Iris pigment epithelial cell (primary cell): ENCODE measurements at places on chromosomes 7 and 10.

DNA sequence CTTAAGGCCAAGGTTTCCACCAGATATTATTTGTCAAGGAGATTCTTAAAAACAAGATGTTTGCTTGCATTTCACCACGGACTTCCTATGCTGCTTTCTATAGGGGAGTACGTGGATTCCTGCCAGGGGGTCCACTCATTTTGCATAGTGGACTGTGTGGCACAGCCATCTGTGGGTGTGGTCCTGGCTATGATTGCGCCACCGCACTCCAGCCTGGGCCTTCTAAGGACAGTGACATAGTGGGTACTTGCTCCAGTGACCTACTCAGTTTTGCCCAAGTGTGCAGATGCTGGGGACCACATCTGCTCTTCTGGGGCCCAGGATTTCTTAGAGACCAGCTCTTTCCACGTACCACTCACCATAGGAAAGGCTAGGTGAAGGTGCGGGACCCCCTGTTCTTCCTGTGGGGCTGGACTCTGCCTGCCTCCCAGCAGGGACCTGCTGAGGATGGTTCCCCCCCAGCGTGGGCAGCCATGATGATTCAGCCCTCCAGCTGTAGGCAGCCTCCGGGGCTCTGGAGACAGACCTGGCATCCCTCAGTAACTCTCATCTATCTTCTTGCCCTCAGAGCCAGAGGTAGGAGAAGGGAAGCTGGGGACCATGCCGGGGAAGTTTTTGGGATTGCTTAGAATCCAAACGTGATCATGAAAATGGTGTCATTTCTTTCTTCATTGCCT, 42.9 kb downstream of the HK1 start:
- DNase-seq: no peak

- no peak for DNase-seq
Measured at GRCh38 chr7:53302496-53303246, 267.2 kb downstream of the POM121L12 start.

GRCh38 chr7:91007371-91007770, 256.9 kb upstream of the FZD1 start:
- DNase-seq: no peak

GRCh38 chr10:28652703-28653102, 24.6 kb upstream of the BAMBI start:
- DNase-seq: no peak

- peak; percentile 89 for DNase-seq
Measured at GRCh38 chr10:29634764-29635625, at the start of gene SVIL. Gene SVIL (minus strand): TSS chr10:29634971. CDS start chr10:29555058, 79,913 bp downstream.

DNA sequence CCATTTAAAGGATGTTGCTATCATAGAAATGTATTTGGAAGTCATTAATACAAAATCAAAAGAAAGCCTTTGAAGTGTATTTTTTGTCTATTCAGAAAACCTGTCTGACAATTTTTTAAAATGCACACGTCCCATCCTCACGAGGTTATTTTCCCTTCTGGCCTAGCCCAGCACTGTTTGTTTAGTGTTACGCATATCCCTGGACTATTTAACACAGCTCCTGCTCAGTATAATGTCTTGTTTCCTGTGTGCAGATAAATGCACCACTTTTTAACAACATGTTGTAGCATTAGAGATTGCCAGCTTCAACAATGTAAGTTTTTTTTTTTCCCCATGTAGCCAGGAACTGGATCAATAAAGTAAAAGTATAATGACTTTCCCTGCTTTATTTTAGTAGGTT, 102.6 kb upstream of the SFMBT2 start:
- DNase-seq: no peak

- peak; percentile 77 for DNase-seq
Measured at GRCh38 chr10:29619241-29619669, 15.5 kb downstream of the SVIL start.

DNA sequence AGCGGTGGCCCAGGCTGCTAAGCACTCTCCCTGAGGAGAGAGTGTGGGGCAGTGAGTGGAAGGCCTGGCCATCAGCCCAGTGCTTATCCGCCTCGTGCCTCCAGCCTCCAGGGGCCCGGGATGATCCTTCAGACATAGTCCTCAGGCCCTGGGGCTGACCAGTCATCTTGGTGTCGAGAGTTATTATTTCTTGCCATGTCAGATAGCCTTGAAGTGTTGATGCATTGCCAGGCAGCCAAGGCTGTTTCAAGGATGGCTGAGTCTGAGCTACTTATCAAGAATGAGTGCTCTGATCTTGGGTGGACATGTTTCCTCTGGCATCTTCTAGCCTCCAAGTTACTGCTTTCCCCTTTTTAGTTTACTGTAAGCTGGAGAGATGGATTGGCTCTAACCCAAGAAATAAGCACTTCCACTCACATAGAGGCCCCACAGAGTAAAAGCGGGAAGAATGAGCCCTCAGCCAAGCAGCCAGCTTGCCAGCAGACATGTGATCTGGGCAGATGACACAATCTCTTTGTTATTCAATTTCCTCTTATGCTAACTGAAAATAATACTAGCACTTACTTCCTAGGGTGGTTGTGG, 136.5 kb upstream of the NAMPT start:
- DNase-seq: peak; percentile 96

DNA sequence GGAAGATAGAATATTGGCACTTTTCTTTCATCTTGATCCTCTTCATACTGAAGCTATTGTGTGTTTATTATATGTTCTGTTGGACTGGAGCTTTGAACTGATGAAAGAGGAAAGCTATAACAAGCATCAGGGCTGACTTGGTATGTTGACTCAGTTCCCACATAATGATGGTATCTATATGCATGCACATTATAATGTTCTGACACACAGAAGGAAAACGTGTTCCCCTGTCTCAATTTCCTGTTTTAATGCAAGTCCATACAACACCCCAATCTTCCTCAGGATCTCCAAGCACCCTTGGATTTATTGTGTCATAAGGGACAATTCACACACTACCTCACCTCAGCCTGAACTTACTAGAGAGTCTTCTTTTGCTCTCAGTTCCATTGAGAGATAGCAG, 8.3 kb upstream of the WASL start:
- no peak for DNase-seq

- no peak for DNase-seq
Measured at GRCh38 chr7:88565401-88565800, 194.1 kb upstream of the ZNF804B start.

DNA sequence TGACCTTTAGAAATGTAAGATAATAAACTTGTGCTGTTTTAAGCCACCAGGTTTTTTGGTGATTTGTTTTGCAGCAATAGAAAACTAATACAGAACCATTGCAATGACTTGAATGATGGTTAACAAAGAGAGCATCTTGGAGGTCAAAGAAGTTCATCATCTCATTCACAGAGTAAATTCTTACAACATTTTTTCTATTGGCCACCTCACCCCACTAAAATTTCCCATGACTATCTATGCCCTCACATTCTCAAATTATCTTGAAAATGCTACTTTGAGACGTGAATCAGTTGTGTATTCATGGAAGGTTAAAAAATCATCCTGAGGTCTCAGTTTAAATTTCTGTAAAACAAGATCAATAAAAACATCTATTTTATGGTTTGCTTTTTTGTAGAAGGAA, 754.2 kb downstream of the SORCS1 start:
- no peak for DNase-seq
